ENCODE measurements at places on chromosomes 4 and X. TPM values are rescaled to one million over a fixed set of nuclear protein-coding genes. Genes with fewer than 3 reads are reported as not detected.

The TMEM35A gene
- 0.68 TPM for total RNA-seq

DNA sequence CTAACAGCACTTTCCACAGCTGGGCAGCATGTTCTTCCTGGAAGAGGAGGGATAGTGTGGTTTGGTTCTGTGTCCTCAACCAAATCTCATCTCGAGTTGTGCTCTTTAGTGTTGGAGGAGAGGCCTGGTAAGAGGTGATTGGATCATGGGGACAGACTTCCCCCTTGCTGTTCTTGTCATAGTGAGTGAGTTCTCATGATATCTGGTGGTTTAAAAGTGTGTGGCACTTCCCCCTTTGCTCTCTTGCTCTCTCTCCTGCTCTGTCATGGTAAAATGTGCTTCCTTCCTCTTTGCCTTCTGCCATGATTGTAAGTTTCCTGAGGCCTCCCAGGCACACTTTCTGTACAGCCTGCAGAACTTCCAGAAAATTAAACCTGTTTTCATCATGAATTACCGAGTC is 133.7 kb upstream of the NDP start:
- DNase-seq, result no peak

GRCh38 chrX:51795136-51795535 is 51.9 kb downstream of the GSPT2 start:
- no peak for DNase-seq

The JCHAIN gene
- total RNA-seq, result 7.9 TPM

The USP38 gene
- total RNA-seq, result 20.7 TPM

DNA sequence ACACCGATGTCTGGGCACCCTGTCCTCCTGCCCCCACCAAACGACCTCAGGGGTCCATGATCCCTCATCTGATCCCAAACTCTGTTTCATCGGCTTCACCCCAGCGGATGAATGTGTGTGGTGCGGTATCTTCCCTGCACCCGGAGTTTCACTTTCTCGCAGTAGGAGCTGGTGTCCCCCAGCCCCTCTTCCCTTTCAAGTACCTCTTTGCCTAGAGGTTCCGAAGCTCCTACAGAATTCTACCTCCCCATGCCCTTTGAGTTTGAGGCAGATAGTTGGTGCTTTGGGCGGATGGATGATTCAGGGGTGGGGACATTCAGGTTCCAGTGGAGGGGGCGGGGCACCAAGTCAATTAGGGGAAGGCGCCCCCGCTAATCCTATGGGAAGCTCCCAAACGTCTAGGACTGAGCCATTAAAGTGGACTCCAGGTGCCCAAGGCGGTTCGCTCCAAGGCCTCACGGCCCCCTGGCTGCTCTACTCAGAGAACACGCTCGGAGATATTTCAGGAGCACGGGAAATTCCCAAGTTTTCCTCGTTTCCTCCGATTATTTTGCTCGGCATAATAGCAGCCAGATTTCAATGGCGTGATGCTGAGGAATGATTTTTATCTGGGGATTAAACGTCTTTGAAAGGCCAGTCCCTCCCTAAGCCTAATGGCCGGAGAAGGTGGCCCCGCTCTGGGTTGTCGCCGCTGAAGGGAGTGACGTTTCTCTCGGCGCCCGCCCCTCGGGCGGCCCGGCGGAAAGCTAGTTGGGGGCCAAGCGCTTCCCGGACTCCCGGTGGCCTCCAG is 1.3 kb downstream of the MSX1 start:
- DNase-seq, result no peak

The CXCR3 gene
- not detected for total RNA-seq

The AWAT1 gene
- total RNA-seq, result not detected

Data from thoracic aorta (tissue), 2 donors.